ENCODE measurements at places on chromosomes 7 and 10. TPM values are rescaled to one million over a fixed set of nuclear protein-coding genes. Genes with fewer than 3 reads are reported as not detected.

DNA sequence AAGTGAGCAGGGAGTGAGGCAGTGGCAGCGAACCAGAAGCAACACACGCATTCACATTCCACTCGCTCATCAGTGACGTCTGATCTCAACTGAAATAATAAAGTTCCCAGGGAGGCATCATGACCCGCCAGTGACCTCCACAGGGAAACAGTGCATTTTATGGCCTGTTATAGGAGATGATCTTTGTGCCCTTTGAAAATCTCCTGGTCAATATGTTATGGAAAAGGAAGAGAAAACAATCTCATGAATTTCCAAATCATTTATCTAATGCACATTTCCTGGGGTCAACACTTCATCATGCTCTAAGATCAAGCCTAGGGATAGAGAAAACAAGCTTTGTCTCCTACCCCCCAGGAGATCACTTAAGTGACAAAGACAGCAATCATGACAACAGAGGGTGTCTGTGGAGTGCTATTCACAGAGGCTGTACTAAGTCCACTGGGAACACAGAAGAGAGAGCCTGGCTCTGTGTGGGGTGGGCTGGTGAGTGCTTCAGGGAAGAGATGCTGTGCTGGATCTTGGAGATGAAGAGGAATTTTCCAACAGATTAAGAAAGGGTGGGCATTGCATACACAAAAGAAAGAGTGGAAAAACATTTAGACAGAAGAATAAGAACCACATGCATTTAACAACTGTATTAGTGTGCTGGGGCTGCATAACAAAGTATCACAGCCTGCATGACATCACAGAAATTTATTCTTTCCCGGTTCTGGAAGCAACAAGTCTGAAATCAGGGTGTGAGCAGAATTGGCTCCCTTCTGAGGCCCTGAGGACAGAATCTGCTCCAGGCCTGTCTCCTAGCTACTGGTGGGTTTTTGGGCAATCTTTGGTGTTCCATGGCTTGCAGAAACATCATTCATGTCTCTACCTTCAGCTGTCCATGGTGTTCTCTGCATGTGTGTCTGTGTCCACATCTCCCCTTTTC is 613.9 kb upstream of the IGFBP3 start:
- DNase-seq, result no peak

- DNase-seq, result no peak
These were observed 118.0 kb downstream of the CELF2 start for GRCh38 chr10:11135709-11136108.

Gene NYAP1
- total RNA-seq, result 0.33 TPM

Gene VAX1
- total RNA-seq, result not detected

Gene C7orf57
- total RNA-seq, result 0.16 TPM

DNA sequence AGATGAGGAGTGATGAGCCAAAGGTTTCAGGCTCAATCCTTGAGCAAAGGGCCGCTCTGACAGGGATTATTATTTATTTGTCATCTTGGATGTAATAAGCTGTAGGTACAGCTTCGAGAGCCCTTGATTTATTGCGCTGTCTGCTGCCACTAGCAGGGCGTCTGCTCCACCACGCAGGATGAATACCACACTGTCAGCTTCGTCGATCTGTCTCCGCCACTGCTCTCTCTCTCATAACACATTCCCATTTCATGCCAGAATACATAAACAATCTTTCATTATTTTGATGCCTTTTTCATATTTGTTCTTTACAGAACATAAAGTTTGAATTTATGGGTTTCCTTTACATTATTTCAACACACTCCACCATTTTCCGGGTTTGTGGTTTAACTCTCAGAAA is 276.6 kb downstream of the LRMDA start:
- no peak for DNase-seq

- no peak for DNase-seq
These were observed 353.0 kb downstream of the ANKRD30A start for GRCh38 chr10:37478381-37478780.

Data from activated T-cell treated with anti-CD3 and anti-CD28 coated beads, Interleukin-2, amount 50 U/mL, for 4 hours (primary cell).